ENCODE measurements at places on chromosomes 5 and 9.
A peak's percentile ranks its signal among the peaks of the same experiment; 100 is the strongest.

GRCh38 chr9:136566901-136567300 is 21.1 kb upstream of the NOTCH1 start:
- DNase-seq: no peak

DNA sequence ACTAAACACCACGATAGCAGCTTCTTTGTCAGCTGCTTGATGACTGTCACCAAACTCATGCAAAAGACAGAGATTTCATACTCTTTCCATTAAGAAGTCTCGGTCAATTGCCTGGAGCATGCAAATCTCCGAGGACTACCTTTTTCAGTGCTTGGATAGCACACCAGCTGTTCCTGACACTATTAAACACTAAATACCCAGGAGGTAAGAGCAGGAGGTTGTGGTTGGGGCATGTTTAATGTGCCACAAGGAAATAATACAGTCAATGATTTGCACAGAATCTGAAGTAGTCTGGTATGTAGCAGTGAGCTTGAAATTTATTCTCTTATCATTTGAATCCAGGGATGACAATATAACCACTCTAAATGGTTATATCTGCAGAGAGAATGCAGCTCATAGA is 996.2 kb downstream of the CDH12 start:
- DNase-seq: no peak

- no peak for DNase-seq
These were observed 417.7 kb upstream of the IRX4 start for GRCh38 chr5:2300421-2300820.

- DNase-seq: peak; percentile 36
These were observed 69.8 kb downstream of the ICE1 start for GRCh38 chr5:5492087-5492933.

GRCh38 chr5:3384531-3384930 is 211.1 kb upstream of the IRX1 start:
- DNase-seq: no peak

GRCh38 chr5:150651382-150651781 is 9.7 kb upstream of the MYOZ3 start:
- DNase-seq: no peak

GRCh38 chr9:14223081-14223480 is 90.9 kb downstream of the NFIB start:
- DNase-seq: no peak

DNA sequence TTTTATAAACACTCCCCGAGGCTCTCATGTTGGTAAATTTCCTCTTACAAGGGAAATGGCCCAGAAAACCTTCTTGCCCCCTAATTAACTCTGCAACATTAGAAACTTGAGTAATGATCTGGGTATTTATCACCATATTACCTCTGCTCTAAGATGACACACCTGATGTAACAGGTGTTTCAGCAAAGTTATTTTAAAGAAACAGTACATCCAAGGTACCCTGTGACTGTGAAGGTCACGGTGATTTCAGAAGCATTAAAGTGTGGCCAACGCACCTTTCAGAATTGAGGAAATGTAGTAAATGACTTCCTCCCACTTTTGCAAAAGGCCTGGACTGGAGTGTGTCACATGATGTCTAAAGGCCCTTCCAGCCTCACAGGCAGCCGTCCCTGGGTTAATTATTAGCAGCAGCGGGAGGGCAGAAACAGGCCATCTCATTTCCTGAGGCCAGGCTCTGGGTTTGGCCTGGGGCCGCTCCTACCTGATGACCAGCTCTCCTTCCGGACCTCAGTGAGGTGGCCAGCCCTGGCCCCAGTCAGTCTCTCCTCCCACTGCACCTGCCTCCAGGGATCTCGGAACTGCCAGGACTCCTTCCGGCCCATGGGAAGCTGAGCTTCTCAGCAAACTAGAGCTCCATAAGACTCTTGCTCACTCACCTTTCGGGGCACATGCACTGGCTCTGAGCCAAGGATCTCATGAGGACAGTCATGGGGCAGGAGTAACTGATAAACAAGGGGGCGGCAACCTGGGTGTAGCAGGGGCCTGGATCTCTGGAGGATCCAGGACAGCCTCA is 20.7 kb downstream of the PTPN3 start:
- DNase-seq: peak; percentile 51

DNA sequence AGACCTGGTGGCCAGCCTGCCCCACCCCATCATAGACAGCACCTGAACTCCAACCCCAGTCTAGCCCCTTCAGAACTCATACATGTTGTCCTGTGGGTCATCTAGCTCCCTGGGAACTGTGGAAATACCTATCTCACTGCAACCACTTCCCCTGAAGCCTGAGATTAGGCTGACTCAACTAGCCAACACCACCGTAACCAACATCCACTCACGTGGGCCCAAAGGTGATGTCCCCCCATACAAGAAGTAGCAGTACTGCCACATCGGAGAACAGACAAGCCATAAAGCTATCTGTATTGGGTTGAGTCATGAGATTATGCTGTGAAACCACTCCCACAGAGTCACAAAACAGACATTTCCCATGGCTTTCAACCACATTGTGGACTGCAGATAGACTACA is 46.6 kb downstream of the OSMR start:
- DNase-seq: no peak

GRCh38 chr5:150105928-150106615 is 19.7 kb upstream of the CSF1R start:
- no peak for DNase-seq
